ENCODE measurements at places on chromosomes 16 and 17.

GRCh38 chr17:59760160-59760559, 52.7 kb downstream of the VMP1 start:
- DNase-seq: no peak

DNA sequence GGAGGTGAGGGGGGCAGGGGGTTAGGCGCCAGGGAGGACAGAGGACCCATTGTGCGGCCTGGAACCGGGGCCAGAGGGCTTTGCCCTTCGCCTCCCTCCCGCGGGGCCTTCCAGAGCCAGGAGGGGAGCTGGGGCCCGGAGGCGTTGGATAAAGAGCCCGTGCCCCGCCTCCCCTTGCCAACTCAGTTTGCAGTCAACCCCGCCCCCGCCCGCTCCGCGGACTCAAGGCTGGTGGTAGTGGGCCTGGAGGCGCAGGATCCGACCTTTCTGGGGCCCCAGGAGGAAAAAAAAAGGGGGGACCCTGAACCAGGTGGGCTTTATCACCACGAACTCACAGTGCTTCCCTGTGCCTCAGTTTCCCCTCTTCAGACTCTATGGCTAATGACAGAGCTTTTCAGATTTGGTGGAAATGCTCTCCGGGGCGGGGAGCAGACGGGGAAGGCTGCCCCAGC, 2.0 kb upstream of the SPHK1 start:
- no peak for DNase-seq

DNA sequence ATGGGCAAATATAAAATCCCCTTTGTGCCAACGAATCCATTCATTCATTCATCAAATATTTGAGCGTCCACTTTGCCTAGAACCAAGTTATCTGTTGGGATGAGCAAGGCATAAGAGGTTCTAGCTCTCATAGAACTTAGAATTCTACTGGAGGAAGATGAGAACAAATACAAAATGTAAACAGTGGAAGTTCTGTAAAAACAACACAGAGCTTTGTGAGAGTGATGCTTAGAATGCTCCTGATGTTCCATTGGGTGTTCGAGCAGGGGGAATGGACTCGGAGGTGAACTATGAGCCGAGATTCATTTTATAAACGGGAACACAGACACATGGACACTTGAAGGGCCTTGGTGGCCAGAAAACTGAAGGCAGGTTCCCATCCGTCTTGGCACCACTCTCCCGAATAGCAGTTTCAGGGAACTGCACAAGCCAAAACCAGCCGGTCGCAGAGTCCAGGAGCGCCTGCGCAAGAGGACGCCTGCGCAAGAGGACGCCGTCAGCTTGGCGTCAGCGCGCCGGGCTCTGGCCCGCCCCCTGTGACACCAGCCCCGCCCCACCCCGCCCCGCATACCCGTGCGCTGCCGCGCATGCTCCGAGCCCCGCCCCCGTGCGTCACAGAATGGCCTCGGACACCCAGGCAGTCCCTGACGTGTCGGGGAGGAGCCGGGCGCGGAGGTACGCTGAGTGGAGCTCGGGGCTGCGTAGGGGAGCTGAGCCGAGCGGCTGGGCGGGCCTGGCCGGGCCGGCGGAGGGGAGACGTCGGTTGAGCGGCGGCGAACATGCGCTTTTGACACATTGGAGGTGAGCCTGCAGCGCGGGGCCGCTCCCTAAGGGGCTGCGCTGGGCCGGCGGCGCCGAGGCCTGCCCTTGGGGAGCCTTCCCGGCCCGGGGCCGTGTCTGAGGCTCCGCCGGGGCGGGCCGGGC, at the start of gene NDEL1:
NDEL1 (plus strand) TSS at position 640 of the 924 bp plus-strand sequence. CDS start 8,388 bp downstream, outside the sequence.
- DNase-seq: peak; percentile 97

DNA sequence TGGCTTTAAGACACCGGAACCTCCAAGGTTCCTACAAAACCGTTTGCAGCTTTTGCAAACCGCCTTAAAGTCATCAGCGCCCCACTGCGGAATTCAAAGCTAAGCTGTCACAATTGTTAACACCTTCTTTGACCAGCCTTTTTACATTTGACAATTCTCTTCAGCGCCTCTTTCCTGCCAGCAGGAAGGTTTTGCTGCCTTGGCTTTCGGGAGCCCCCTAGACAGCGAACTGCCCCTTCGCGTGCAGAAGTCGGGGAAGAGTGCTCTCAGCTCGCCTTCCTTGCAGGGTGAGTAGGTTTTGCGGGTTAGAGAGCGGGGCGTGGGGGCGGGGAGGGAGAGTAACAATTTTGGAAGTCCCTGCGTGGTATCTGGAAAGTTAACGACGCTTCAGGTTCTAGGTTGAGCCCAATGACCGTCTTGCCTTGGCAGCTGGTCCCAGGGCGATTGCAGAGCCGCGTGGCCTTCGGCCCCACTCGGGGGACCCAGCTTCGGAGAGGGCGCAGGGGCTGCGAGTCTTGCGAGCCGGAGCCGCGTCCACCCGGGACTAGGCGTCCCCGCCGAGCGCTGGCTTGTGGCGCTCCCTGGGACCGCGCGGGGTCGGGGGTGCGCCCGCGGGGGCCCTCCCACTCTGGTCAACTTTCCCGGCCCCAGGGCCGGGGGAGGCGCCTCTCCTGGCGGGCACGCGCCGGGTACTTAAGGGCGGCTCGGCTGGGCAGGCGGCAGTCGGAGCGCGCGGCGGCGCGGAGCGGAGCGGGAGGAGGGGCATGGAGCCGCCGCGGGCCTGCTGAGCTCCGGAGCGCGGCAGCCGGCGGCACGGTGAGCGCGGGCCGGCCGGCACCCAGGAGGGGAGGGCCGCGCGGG, at the start of gene HAS3:
HAS3 (plus strand) TSS at position 153 of the 861 bp plus-strand sequence. CDS start 3,743 bp downstream, outside the sequence.
- DNase-seq: peak; percentile 53

DNA sequence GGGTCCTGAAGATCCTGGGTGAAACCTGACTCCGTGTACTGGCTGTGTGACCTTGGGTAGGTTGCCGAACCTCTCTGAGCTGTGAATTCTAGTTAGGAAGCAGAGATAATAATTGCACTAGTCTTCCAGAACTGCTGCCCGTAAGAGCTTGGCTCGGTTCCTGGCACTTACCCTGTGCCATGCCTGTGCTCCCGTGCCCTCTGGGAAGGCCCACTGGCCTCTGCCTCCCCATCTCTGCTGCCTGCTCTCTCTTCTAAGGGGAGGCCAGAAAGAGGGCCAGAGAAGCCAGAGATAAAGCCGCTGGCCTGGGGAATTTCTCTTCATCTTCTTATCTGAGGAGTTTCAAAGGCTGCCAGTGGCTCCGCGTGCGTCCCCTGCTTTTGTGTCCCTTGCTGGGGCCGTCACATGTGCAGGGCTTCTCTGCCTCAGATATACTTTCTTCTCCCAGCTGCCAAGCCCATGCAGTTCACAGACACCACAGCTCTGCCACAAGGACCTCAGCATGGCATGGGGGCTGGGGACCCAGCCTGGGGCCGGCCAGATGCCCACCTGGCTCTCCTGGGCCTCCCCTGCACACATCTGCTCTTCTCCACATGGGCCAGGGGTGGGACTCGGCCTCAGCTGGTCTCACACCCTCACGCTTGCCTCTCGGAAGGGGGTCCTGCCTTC, 145.2 kb downstream of the SDK2 start:
- no peak for DNase-seq

GRCh38 chr17:73151916-73152632, 12.7 kb upstream of the SSTR2 start:
- no peak for DNase-seq

- DNase-seq: no peak
These were observed 2.3 kb downstream of the NUDT16L1 start for GRCh38 chr16:4695473-4696171.

GRCh38 chr17:72931163-72931562, 161.3 kb downstream of the SLC39A11 start:
- peak; percentile 79 for DNase-seq

GRCh38 chr17:76893623-76894334, 25.6 kb downstream of the MGAT5B start:
- DNase-seq: peak; percentile 17

GRCh38 chr17:43018932-43019331, 3.3 kb downstream of the VAT1 start:
- no peak for DNase-seq

DNA sequence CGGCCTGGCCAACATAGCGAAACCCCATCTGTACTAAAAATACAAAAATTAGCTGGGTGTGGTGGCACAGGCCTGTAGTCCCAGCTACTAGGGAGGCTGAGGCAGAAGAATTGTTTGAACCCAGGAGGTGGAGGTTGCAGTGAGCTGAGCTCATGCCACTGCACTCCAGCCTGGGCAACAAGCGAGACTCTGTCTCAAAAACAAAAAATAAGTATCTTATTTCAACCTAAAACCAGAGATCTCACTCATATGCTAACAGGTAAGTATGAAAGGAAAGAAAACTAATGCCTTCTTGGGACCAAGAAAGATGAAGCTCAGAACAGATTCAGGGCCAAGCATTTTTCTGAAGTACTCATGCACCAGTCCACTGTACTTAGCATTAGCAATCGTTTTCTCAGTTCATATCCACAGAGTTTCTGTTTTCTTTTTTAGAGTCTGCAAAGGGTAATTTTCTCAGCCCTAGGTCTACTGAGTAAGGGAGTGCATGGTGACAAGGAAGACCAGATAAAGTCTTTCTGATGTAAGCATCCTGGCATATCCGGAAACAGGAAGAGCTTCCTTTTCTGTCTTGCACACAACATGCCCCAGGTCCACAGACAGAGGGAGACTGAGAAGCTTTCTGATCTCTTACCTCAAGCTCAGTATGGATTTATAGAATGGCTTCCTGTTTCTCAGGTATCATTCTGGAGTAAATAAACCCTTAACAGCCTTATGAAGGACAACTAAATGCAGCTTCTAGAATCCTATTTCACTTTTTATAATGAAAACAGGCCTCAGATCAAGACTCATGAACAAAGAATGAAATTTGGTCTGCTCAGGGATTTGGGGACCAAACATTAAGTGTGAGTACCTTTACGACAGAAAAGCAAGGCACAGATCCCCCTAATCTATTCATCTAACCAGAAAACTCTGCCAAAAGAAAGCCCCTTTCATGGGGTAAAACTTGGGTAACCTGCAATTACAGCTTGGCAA, 38.7 kb upstream of the FOXJ1 start:
- DNase-seq: no peak

DNA sequence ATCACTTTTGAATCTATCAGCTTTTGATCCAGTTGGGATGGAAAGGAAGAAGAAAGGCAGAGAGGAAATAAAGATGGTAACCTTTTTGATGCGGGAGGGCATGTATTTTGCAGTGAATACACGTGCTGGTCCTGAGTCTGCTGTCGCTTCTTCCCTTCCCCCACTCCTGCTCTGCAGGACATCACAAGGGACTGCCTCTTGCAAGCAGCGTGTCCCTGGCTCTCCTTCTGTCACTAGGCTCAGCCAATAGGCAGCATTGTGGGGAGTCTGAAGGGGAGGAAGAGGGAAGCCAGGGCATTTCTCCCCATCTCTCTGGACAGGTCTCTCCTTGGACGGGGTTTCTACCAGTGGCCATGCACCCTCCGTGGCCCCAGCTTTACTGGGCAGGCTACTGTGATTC, 15.7 kb upstream of the WFDC1 start:
- peak; percentile 35 for DNase-seq

- no peak for DNase-seq
These were observed 1.6 kb upstream of the KREMEN2 start for GRCh38 chr16:2962334-2963073.

DNA sequence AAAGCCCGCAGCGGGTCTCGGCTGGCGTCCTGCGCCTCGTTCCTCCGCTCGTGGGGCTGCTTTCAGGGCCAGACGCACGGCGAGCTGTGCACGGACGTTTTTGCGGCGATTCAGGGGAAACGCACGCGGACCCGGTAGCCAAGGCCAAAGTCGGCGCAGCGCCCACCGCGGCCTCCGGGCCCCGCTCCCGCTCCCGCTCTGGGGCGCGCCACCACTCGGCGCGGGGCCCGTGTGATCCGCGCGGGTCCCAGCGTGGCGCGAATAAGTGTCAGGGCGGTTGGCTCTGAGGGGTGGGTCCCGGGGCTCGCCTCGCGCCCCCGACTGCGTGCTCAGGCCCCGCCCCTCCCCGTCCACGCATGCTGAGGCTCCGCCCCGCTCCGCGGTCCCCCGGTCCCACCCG, 694 bp upstream of the TBCD start:
- no peak for DNase-seq

DNA sequence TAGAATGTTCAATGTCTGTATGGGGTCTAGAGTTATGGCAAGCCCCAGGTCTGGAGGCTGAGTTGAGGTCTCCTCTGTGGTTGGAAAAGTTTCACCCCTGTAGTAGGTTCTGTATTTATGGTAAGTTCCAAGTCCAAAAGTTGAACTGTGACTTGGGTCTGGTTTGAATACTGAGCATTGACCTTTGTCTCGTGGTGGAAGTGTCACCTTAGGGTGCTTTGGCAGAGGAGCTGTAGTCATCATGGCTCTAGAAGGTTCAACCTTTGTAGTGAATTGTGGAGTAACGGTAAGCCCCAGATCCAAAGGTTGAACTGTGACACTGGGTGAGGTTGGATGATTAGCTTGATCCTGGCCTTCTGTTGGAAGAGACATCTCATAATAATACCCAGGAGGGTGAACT, 17.6 kb downstream of the RDM1 start:
- DNase-seq: no peak

DNA sequence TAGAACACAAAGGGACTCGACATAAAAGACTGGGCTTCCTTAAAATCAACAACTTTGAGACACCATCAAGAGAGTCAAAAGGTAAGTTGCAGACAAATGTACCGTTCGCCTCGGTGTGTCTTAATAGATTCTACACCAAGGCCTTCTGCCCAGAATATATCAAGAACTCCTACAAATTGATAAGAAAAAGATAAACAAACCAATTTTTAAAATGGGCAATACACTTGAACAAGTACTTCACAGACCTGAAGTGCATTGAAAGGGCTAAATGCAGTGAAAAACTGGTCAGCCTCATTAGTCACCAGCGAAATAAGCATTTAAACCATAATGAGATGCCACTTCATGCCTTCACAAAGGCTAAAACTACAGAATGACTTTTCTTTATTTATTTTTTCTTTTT, 20.4 kb upstream of the BAHCC1 start:
- DNase-seq: no peak

GRCh38 chr17:64615028-64615677, 47.0 kb downstream of the SMURF2 start:
- DNase-seq: no peak

DNA sequence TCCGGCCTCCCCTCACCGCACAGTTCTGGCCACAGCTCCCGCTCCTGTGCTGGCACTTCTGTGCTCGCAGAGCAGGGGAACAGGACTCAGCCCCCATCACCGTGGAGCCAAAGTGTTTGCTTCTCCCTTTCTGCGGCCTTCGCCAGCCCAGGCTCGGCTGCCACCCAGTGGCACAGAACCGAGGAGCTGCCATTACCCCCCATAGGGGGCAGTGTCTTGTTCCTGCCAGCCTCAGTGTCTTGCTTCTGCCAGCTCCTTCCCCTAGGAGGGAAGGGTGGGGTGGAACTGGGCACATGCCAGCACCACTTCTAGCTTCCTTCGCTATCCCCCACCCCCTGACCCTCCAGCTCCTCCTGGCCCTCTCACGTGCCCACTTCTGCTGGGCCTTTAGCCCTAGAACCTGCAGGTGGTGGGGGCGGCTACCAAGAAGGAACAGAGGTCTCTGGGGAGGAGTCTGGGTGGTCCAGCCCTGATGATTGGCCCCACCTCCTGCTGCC, 645 bp upstream of the ELMO3 start:
- peak; percentile 64 for DNase-seq

DNA sequence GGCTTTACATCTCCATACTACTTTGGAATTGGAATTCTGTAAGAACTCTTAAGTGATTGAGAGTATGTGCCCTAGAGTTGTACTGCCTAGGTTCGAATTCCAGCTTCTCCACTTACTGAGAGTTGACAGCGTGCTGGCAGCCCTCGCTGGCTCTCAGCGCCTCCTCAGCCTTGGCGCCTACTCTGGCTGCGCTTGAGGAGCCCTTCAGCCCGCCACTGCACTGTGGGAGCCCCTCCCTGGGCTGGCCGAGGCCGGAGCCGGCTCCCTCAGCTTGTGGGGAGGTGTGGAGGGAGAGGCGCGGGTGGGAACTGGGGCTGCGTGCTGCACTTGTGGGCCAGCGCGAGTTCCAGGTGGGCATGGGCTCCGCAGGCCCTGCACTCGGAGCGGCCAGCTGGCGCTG, 13.3 kb downstream of the PPM1D start:
- DNase-seq: peak; percentile 49
